ENCODE measurements at places on chromosomes 5 and 9. TPM values are rescaled to one million over a fixed set of nuclear protein-coding genes. Genes with fewer than 3 reads are reported as not detected.

The TRIM36 gene
- 0.33 TPM for total RNA-seq

The POLR3G gene
- 29.3 TPM for total RNA-seq

The BARX1 gene
- total RNA-seq, result not detected

The HSD17B4 gene
- total RNA-seq, result 121 TPM

The EFNA5 gene
- 2.2 TPM for total RNA-seq

The FLT4 gene
- total RNA-seq, result 0.47 TPM

The F2RL2 gene
- total RNA-seq, result not detected

DNA sequence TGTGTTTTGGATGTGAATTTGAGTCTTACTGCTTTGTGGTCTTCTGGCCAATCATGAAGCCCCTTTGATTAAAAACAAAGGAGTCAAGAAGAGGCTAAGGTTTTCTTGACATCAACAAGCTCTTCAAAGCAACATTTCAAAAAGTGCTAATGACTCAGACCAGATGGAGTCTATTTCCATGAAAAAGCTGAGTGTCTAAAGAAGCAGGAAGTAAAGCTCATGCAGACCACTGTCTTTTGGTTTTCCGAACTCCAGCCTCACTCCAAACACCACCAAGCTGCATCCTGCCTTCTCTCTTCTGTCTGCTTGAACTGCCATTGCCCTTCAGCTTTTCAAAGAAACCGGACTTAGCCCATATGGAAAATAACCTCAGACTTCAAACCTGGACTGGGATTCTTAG, 115.2 kb downstream of the PRDM6 start:
- no peaks in the 10 kb centered on the region for H3K36me3 ChIP-seq
- H3K27ac ChIP-seq, result no peak overlapping the region
- no peaks in the 10 kb centered on the region for H3K4me1 ChIP-seq
- no peak for DNase-seq
- peaks cover 5% of the 10 kb centered on the region for H3K27me3 ChIP-seq

DNA sequence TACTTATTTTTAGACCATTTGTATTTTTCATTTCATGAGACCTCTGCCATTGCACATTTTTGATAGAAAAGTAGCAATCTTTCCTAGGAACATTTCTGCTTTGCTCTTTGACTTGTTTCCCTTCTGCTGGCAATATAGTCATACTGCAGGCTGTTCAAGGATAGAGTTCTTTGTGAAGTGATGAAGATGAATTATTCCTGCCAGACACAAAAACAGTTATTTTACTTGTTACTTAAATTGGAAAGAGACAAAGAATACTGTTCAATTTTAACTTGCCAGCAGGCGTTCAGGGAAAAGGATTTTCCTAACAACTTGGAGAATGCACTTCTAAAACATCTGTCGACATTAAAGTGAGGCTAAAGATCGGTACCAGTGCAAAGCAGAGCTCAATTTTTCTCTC, 251.7 kb upstream of the ACTBL2 start:
- H3K36me3 ChIP-seq, result no peaks in the 10 kb centered on the region
- H3K27ac ChIP-seq, result no peak overlapping the region
- no peaks in the 10 kb centered on the region for H3K4me1 ChIP-seq
- H3K4me3 ChIP-seq, result no peak overlapping the region
- DNase-seq, result no peak

DNA sequence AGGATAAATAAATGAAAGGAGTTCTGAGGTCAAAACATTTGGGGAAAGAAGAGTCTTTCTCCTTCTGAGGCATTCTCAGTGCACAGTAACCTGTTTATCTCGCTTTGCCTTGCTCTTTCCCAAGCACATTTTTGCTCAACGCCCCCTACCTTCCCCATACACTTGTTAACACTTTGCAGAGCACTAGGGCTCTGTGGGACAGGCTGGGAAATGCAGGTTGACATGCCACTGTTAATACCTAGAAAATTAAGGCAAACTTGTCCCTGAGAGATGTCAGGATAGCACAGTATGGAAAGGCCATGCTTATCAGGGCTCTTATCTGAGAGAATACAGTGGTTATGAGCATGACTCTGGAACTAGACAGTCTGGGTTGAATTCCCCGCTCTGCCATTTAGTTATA, 152.0 kb downstream of the DOCK8 start:
- H3K4me3 ChIP-seq, result no peak overlapping the region
- H3K27me3 ChIP-seq, result no peaks in the 10 kb centered on the region
- H3K4me1 ChIP-seq, result peaks cover 4% of the 10 kb centered on the region
- H3K36me3 ChIP-seq, result peaks cover 28% of the 10 kb centered on the region
- H3K27ac ChIP-seq, result no peak overlapping the region

DNA sequence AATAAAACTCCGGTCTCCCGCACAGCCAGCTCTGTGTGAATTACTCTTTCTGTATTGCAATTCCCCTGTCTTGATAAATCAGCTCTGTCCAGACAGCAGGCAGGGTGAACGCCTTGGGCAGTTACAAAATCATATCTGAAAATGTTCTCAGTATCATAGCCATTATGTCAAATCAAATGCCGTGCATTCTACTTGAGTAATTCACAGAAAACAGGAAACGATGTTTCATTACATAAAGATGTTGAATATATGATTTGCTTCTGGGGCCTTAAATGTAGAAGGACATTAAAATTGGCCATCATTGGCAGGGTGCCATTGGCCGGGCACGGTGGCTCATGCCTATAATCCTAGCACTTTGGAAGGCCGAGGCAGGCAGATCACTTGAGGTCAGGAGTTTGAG, 8.5 kb downstream of the POLR3G start:
- H3K27ac ChIP-seq, result no peak overlapping the region
- H3K36me3 ChIP-seq, result no peaks in the 10 kb centered on the region
- H3K4me1 ChIP-seq, result no peaks in the 10 kb centered on the region

DNA sequence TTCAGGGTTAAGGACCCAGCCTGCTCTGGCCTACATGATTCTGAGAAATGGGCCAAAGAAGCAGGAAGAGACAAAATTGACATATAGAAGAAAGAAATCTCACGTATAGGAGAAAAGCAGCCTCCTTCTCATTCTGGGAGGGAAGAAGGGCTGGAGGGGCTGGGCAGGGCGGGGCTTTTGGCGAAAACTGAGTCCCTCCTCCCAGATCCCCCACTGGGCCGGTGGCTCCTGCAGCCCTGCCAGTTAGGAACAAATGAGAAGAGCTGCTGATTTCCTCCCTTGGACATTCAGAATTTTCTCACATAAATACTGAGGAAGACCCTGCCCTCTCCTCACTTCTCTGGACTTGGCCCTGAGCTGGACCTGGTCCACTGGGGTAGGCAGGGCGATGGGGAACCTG, at the start of gene WNT8A:
TSS of gene WNT8A (plus strand) at position 332 of the 400 bp plus-strand sequence. CDS start 95 bp downstream, outside the sequence.
- no peak within 1 kb of the TSS for H3K27ac ChIP-seq
- H3K27me3 ChIP-seq, result no peaks in the 10 kb centered on the region
- no peak within 1 kb of the TSS for H3K4me3 ChIP-seq

GRCh38 chr9:131418143-131419025, 24.5 kb downstream of the PRRC2B start:
- H3K36me3 ChIP-seq, result peaks cover 5% of the 10 kb centered on the region
- peak overlapping the region; percentile 77 for H3K27ac ChIP-seq

DNA sequence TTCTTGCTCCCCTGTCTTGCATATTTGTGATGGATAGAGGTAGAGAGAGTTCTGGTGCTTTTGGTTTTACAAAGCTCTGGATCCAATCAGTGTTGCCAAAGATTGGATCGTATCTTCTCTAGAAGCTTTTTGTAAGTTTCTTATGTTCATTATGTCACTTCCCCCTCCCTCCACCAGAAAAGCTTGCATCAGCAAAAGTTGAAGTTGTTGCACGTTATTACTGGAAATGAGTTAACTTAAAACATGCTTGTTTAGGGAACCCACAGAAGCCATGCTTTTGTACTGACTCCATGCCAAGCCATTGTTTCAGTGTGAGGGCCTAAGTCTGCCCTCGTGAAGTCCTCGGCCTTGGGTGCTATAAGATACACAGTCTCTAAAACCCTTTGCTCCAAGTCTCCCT, 186.5 kb downstream of the ERCC6L2 start:
- H3K27ac ChIP-seq, result no peak overlapping the region
- DNase-seq, result no peak
- no peak overlapping the region for H3K4me3 ChIP-seq
- peaks cover 9% of the 10 kb centered on the region for H3K27me3 ChIP-seq
- H3K36me3 ChIP-seq, result no peaks in the 10 kb centered on the region

DNA sequence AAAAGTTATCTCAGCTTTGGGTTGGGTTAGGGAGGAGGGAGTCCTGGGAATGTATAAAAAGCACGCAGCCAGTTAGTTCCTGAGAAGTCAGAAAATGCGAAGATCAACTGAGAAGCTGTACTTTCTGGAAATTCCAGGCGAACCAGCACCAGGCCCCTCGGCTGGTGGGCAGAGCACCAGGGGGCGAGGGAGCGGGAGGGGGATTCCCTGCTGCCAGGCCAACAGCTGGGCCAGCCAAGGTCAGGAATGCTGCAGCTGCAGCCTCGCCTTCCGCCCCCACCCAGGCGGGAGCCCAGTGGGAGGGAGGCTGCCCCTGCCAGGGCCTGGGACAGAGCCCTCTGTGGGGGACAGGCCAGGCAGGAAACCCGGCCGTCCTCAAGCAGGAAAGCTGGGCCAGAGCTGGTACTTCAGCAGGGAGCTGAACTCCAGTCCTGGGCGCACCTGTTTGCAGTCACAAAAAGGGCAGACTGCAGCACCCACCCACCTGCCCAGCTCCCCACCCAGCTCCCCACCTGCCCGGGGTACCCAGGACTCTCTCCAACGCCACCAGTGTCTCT, 35.5 kb downstream of the VAV2 start:
- peaks cover 17% of the 10 kb centered on the region for H3K4me1 ChIP-seq
- H3K27ac ChIP-seq, result peak overlapping the region; percentile 78
- DNase-seq, result no peak
- no peaks in the 10 kb centered on the region for H3K27me3 ChIP-seq
- H3K36me3 ChIP-seq, result no peaks in the 10 kb centered on the region
- peak overlapping the region; percentile 53 for H3K4me3 ChIP-seq

GRCh38 chr5:146073239-146073900, 32.0 kb downstream of the PLAC8L1 start:
- peaks cover 14% of the 10 kb centered on the region for H3K27me3 ChIP-seq
- H3K4me3 ChIP-seq, result no peak overlapping the region
- no peak for DNase-seq
- H3K27ac ChIP-seq, result no peak overlapping the region

GRCh38 chr9:20462410-20462809, 159.9 kb downstream of the MLLT3 start:
- H3K4me1 ChIP-seq, result peaks cover 15% of the 10 kb centered on the region
- no peaks in the 10 kb centered on the region for H3K27me3 ChIP-seq
- no peak overlapping the region for H3K27ac ChIP-seq
- no peak for DNase-seq
- H3K36me3 ChIP-seq, result no peaks in the 10 kb centered on the region

- H3K4me1 ChIP-seq, result no peaks in the 10 kb centered on the region
- H3K27ac ChIP-seq, result no peak overlapping the region
- H3K4me3 ChIP-seq, result no peak overlapping the region
- no peaks in the 10 kb centered on the region for H3K27me3 ChIP-seq
- no peaks in the 10 kb centered on the region for H3K36me3 ChIP-seq
- DNase-seq, result no peak
Measured at GRCh38 chr5:110201791-110202190, 512.1 kb downstream of the MAN2A1 start.

- no peak overlapping the region for H3K27ac ChIP-seq
- DNase-seq, result no peak
- H3K36me3 ChIP-seq, result peaks cover 7% of the 10 kb centered on the region
- no peaks in the 10 kb centered on the region for H3K4me1 ChIP-seq
- no peaks in the 10 kb centered on the region for H3K27me3 ChIP-seq
Measured at GRCh38 chr5:85647349-85648127, 970.2 kb upstream of the COX7C start.

- no peak for DNase-seq
- H3K36me3 ChIP-seq, result no peaks in the 10 kb centered on the region
- H3K4me1 ChIP-seq, result no peaks in the 10 kb centered on the region
- H3K27ac ChIP-seq, result no peak overlapping the region
- no peak overlapping the region for H3K4me3 ChIP-seq
- H3K27me3 ChIP-seq, result no peaks in the 10 kb centered on the region
Measured at GRCh38 chr5:31754358-31754704, 115.4 kb downstream of the PDZD2 start.

GRCh38 chr5:72018143-72018803, 89.0 kb upstream of the MAP1B start:
- H3K4me1 ChIP-seq, result no peaks in the 10 kb centered on the region
- H3K27me3 ChIP-seq, result peaks cover 39% of the 10 kb centered on the region
- H3K27ac ChIP-seq, result no peak overlapping the region
- no peak overlapping the region for H3K4me3 ChIP-seq

GRCh38 chr9:126123927-126124326, 202.7 kb upstream of the MVB12B start:
- peaks cover 30% of the 10 kb centered on the region for H3K27me3 ChIP-seq
- H3K4me1 ChIP-seq, result no peaks in the 10 kb centered on the region
- H3K27ac ChIP-seq, result no peak overlapping the region
- H3K36me3 ChIP-seq, result no peaks in the 10 kb centered on the region
- DNase-seq, result no peak

- no peaks in the 10 kb centered on the region for H3K36me3 ChIP-seq
- no peak overlapping the region for H3K4me3 ChIP-seq
- H3K27me3 ChIP-seq, result peaks cover 4% of the 10 kb centered on the region
- no peak for DNase-seq
- H3K27ac ChIP-seq, result no peak overlapping the region
Measured at GRCh38 chr5:153619771-153620170, 129.3 kb downstream of the GRIA1 start.

- H3K36me3 ChIP-seq, result no peaks in the 10 kb centered on the region
- no peak overlapping the region for H3K4me3 ChIP-seq
- no peaks in the 10 kb centered on the region for H3K4me1 ChIP-seq
- no peak overlapping the region for H3K27ac ChIP-seq
- DNase-seq, result no peak
Measured at GRCh38 chr5:9922719-9923118, 292.6 kb upstream of the TAS2R1 start.

DNA sequence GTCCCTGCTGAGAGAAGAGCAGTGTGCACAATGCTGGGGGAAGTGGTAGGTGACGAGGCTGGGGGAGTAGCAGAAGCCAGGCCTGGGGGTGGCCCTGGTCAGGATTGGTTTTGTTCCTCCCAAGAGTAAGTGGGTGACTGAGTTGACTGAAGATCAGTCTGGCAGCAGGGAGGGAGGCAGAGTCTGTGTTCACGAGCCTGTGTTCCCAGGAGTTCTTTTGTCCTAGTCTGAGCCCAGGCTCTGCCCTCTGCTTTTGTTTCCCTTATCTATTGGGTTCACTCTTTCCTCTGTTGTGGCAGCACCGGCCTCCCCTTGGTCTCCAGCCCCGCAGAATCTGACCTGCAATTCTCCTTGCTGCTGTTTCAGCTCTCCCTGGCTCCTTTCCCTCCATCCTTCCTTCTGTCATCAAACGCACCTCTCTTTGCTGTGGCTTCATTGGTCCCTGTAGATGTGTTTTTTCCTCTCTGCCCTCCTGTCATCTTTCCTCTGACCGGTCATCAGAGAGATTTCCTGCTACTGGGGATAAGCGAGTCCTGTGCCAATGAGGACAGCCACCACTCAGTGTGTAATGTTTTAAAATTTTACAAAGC, 607.4 kb downstream of the KIF4B start:
- peaks cover 22% of the 10 kb centered on the region for H3K27me3 ChIP-seq
- H3K4me3 ChIP-seq, result no peak overlapping the region
- no peak for DNase-seq

- H3K36me3 ChIP-seq, result peaks cover 5% of the 10 kb centered on the region
- peaks cover 27% of the 10 kb centered on the region for H3K4me1 ChIP-seq
- DNase-seq, result no peak
Measured at GRCh38 chr9:37801287-37801850, 772 bp downstream of the DCAF10 start.

- DNase-seq, result no peak
- H3K27ac ChIP-seq, result no peak overlapping the region
- H3K27me3 ChIP-seq, result peaks cover 25% of the 10 kb centered on the region
- H3K36me3 ChIP-seq, result no peaks in the 10 kb centered on the region
Measured at GRCh38 chr9:96089452-96090085, 212.4 kb downstream of the HSD17B3 start.

GRCh38 chr5:8663374-8663773, 794.4 kb downstream of the MTRR start:
- DNase-seq, result no peak
- no peak overlapping the region for H3K4me3 ChIP-seq
- H3K27ac ChIP-seq, result no peak overlapping the region
- no peaks in the 10 kb centered on the region for H3K4me1 ChIP-seq
